ENCODE measurements at places on chromosomes 2 and 18. TPM values are rescaled to one million over a fixed set of nuclear protein-coding genes. Genes with fewer than 3 reads are reported as not detected.

Gene LRRTM1
- not detected for total RNA-seq

Gene LIPG
- not detected for total RNA-seq

Gene CD207
- total RNA-seq, result not detected

Gene GKN2
- not detected for total RNA-seq
